Stimulated activated CD4-positive, alpha-beta T cell treated with anti-CD3 and anti-CD28 coated beads, Interleukin-2, amount 100 ng/mL, for 48 hours (primary cell): ENCODE measurements at places on chromosomes 7 and 10.
A peak's percentile ranks its signal among the peaks of the same experiment; 100 is the strongest.

- DNase-seq = no peak
These were observed 61.9 kb upstream of the WAC start for GRCh38 chr10:28470873-28471651.

DNA sequence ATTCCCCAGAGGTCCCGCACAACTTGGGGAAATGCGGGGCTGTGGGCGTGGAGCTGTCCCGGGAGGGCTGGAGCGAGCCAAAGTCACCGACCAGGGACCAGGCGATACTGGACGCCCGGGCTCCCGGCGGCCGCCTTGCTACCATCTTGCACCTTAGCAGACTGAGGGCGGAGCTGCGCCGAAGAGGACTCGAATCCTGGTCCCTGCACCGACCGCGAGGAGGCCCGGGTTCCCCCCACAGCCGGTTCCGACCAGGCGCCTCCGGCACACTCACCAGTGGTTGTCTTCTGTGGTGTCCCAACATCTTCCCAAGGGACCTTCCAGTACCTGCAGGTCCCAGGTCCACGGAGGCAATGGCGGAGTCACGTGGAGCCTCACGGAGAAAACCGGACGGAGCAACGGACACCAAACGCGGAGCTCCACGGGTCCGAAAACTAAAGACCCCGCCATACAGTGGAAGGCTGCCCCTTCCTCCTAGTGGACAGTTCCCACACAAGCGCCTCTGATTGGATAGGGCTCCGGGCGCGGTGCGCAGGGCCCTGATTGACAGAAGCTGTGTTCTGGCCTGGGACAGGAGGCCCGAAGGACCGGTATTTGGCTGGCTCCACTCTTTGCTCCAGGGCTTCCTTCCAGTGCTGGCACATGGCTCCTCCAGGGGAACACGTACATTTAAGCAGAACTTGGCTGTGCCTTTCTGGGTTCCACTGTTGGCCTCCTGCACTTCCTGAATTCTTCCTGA is 124.6 kb upstream of the ZNF479 start:
- no peak for DNase-seq

DNA sequence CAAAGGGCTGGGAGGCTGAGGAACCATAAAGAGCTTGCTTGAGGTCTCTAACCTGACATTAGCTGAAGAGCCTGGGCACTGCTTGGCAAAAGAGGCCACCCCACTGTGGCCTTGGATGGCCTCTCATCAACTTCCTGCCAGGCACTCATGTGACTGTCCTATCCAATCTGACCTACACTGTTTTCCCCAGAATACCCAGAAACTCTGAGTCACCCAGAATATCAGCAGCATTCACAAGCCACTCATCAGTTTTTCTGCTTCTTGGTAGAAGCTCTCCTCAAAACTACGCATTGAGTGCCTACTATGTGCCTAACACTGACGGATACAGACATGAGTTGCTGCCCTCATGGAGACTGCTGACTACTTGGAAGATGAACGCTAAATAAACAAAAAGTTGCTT is 4.1 kb upstream of the NT5C2 start:
- DNase-seq = peak; percentile 10

- DNase-seq = no peak
These were observed at the start of gene DPYSL4 for GRCh38 chr10:132186488-132187429. Gene DPYSL4 (plus strand): TSS chr10:132186948. CDS start chr10:132187064, 116 bp downstream.

DNA sequence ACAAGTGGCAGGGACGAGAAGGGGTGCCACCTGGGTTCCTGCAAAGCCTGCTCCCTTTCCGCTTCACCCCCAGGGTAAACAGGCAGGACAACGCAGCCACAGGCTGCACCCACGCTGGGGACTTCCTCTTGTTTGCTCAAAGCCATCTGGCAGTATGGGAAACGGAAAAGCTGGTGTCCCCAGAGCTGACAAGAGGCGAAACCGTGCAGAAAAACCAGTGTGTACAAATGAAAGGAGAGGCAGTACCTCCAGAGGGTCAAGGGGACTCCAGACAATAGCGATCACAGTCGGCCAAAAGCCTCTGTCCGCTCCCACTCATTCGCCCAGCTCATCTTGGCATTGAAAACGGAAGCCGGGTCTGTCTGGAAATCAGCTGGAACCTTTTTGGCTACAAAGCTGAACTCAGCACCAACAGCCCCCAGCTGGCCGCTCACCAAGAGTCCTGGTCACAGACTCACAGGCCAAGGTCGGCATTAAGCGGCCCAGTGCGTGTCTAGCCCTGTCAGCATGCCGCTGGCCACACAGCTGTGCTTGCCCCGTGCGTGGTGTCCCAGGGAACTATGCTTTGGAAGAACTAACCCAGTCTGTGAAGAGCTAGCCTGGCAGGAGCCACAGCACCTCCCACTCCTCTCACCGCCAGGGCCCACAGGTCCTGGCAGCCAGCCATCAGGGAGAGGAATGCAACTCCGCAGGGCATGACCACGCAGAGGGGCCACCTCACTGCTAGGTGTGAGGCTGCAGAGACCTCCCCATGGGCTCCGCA is 10.4 kb downstream of the TNS3 start:
- DNase-seq = no peak

DNA sequence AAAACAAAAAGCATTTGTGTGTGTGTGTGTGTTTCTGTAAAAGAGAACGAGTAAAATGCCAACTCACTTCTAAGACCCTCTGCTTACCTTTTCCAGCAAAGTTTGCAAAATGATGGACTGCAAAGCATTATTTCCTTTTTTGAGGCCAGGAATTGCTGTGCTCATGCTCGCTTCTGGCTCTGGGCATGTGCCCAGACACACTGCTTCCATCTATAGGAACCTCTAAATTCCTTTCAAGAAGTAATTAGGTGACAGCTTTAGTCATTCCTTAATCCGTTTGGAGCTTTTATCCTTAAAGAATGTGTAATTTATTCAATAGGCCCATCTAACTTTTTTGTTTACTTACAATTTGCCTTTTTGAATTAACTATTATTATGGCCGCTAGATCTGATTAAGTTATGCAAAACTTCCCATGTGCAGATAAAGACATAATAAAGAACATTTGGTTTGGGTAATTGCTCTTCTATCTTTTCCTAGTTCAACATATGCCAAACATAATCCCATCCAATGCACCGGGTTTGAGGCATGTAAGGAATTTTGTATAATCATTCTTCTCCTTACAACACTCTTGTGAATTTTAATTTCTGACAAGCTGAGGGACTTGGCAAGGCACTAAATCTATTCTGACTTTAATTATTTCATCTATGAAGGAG is 34.7 kb downstream of the A1CF start:
- DNase-seq = no peak

GRCh38 chr10:24382596-24382978 is 173.6 kb downstream of the KIAA1217 start:
- no peak for DNase-seq

- no peak for DNase-seq
These were observed 1.1 kb downstream of the COL17A1 start for GRCh38 chr10:104084482-104085142.
